ENCODE measurements at places on chromosomes 6 and 20.

DNA sequence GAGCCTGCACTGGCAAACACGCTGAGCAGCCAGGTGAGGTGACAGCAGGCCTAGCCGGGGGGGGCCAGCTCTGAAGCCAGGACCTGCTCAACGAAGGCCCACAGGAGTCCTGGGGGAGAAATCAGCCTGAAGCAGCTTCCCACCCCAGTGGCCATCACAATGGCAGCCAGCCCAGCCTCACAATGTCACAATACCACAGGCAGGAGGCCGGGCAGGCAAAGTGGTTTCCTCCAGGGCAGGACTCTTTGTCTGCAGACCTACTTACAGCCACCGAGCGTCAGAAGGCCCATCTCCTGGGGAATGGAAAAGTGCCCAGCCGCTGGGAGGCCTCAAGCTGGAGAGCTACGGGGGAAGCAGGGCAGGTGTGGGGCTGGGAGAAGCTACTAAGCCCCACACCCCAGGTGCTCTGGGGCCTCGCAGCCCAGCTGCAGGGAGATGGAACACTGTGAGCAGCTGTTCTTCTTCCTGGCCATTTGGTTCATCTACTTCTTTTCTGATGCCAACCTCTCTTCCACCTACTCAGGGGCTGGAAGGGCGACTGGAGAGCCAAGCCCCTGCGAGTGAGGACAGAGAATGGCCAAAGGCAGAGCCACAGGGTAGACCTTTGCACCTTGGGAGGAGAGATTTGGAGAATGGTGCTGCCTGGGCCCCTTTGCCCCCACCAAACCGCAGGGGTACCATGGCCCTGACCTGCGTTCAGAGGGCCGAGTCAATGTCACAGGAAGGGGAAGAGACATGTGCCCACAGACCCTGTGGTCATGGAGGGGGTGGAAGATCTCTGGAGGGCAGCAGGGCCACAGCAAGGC is 22.3 kb upstream of the AVP start:
- no peak for DNase-seq

GRCh38 chr20:8187740-8188139 is 55.7 kb downstream of the PLCB1 start:
- no peak for DNase-seq

GRCh38 chr6:104566411-104566810 is 293.3 kb downstream of the HACE1 start:
- DNase-seq: no peak

DNA sequence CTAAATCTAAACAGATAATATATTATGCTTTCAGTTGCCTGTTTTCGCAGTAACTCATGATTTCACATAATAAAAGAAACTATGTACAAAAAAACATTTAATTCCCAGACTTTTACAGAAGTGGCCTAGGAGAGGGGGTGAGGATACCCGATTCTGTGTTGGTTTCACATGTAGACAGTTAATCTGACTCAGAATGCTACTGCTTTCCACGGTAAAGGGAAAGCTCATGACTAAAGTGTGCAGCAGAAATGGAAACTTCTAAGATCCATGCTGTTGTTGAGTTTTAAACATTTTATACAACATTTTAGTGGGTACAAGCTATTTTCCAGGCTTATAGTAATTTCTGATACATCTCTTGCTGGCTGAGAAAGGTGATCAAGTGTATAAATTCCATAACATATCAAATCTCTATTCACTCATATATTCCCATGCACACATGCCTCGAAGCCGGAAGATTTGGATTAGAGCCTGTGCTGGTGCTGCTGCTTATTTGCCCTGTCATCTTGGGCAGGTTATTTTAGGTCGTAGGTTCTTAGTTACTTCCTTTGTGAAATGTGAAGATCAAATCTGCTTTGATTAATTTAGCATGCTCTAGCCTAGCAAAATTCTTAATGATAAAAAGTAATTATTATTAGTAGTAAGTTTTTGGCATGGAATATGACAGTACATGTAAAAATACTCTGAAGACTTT is 896.7 kb upstream of the MAP3K7 start:
- DNase-seq: no peak

DNA sequence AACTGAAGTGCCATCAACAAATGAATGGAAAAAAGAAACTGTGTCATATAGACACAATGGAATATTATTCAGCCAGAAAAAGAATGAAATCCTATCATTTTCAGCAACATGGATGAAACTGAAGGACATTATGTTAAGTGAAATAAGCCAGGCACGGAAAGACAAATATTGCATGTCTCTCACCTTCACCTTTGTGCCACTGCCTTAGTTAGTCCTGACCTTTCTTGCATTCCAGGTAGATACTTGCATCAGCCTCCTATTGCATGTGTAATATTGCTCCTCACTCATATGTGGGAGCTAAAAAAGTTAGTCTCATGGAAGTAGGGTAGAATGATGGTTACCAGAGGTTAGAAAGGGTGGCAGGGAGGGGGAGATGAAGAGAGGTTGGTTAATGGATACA is 14.9 kb downstream of the NOTCH4 start:
- DNase-seq: no peak

DNA sequence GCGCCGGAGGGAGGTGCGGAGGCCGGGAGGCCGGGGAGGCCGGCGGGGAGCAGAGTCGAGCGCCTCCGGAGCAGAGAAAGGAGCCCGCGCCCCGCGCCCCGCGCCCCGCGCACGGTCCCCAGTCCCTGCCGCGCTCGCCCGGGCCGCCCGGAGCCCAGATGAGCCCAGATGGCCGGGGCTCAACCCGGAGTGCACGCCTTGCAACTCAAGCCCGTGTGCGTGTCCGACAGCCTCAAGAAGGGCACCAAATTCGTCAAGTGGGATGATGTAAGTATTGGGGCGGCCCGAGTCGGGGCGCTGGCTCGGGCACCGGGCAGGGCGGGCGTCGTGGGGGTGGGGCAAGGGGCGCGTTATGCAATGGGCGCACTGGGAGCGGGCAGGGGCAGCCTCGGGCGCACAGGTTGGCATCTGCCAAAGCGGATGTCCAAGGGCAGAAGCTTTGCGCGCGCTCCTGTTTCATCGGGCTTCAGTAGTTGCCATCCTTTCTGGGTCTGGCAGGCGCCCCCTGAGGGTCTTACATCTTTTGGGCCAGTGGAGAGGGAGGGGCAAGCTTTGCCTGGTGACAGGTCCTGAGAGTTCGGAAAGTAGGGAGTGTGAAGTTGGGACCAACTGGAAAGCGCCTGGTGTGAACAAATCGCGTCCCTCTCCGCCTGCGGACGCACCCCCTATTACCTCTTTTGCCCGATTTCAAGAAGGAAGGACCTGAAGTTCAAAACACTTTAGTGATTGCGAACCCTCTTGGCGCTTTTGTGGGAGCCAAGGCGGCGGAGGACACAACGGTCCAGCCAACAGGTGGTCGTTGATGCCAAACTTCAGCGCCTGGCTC is 631 bp downstream of the PLCB1 start:
- no peak for DNase-seq

DNA sequence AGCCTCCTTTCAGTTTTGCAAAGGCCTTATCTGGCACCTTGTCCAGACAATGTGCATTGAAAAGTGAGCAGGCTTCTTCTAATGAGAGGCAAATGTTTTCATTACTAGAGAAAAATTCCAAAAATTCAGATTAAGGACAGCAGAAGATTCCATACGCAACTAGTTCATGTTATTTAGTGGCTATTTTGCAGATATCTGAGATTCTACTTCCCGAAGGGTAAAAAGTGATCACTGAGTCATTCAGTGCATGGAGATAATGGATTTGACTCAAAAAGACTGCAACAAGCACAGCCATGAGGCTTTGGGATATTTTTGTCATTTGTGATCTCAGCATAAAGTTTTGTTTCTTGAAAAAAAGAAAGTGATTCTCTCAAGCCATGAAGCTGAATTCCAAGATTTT is 29.9 kb downstream of the METTL24 start:
- DNase-seq: no peak

GRCh38 chr6:46010771-46011170 is 4.9 kb downstream of the CLIC5 start:
- DNase-seq: no peak

All from SW 1271 (cell line).